ENCODE measurements at places on chromosomes 5 and 9.
A peak's percentile ranks its signal among the peaks of the same experiment; 100 is the strongest.

DNA sequence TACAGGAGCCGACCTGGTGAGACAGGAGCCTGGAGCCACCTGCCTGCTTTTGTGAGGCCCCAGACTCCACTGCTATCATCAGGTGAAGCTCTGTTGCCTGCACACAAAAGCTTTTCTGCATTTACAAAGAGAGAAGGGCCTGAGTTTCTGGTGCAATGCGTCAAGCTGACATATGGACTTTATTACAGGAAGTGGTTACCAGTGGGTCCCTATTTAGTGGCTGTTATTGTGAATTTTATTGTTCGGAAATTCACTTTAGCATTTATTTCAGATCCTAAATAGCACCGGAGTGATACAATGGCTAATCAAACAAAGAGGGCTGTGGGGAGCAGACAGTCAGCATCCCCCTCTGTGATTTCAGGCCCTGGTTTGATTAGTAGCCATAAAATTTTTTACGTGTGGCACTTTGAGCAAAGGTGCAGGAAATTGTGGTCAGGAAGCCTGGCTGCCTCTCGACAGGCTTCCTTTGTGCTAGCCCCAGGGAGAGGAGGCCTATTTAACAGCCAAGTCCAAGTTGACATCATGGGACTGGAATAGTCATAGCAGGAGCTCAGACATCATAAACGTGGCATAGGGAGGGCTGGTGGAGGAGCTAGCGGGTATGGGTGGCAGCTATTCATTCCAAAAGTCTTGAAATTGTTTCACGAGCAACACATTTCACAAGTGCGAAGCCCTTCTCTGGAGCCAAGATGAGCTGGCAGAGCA, 8.4 kb downstream of the TGFBI start:
- DNase-seq = no peak

DNA sequence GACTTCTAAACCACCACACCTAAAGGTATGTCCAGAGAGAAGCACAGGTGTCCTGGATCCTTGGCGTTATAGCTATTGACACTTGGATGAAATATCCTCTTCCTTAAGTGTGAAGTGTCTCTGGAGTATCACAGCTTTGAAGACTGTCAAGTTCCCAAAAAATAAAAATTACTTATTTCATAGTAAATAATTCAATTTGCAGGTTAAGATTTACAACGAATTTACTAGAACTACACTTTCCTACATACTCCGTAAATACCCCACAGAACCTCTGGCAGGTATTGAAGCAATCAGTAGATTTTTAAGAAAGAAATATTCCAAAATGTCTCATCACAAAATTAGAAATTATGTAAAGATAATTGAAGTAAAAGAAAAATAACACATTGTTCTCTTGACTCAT, 27.1 kb upstream of the POC5 start:
- no peak for DNase-seq

GRCh38 chr9:99071313-99072039, 33.4 kb upstream of the TGFBR1 start:
- DNase-seq = no peak

GRCh38 chr5:167155387-167156005, 1135.9 kb upstream of the WWC1 start:
- no peak for DNase-seq

DNA sequence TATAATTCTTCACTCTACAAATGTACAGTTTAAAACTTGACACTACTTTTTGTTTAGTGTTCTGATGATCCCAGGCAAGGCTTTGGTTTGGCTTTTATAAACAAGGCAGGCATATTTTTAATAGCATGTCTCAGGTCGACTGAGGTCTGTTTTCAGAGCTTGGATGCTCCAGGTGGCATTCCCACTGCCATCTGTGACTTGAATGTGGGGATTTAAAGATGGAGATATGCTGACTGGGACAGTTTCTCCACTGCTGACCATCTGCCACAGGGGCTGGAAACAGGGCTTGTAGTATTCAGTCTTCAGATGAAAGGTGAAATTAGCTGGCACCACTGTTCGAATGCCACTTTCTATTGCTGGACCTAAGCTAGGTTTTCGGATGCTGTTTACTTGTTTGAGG, 1266.2 kb upstream of the CDH18 start:
- DNase-seq = no peak

GRCh38 chr9:77830618-77831285, 182.6 kb upstream of the GNA14 start:
- DNase-seq = no peak

- DNase-seq = peak; percentile 84
Measured at GRCh38 chr5:56950626-56951125, 1.2 kb downstream of the MIER3 start.

DNA sequence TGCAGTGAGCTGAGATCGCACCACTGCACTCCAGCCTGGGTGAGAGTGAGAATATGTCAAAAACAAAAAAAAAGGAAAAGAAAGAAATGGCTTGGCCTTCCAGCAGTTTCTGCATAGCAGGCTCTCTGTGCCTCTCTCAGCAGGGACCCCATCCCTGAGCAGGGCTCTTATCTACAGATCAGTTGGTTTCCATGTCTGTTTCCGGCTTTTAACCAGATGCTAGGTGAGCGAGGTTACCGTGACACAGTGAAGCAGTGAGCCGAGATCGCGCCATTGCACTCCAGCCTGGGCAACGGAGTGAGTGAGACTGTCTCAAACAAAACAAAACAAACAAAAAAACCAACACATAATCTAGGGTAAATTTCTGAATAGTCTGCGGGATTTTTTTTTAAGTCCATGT, 51.4 kb downstream of the COL5A1 start:
- DNase-seq = no peak

DNA sequence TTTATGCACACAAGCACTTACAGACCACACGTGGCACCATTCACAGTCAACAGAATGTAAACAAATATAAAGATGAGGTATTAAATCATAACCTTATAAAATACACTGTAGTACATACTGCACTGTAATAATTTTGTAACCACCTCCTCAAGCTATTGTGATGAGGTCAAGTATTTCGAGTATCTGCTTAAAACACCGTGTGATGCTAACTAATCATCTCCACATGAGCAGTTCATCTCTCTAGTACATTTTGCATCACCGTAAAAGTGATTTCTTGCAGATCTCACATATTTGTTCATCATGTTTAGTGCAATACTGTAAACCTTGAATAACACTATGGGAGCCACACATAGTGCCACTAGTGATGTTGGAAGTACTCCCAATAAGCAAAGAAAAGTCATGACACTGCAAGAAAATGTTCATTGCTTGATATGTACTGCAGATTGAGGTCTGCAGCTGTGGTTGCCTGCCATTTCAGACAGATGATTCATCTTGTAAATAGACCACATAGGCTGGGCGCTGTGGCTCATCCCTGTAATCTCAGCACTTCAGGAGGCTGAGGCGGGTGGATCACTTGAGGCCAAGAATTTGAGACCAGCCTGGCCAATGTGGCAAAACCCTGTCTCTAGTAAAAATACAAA, 44.3 kb downstream of the FOXB2 start:
- DNase-seq = no peak

GRCh38 chr5:77010243-77010642, 20.0 kb upstream of the AGGF1 start:
- DNase-seq = no peak

DNA sequence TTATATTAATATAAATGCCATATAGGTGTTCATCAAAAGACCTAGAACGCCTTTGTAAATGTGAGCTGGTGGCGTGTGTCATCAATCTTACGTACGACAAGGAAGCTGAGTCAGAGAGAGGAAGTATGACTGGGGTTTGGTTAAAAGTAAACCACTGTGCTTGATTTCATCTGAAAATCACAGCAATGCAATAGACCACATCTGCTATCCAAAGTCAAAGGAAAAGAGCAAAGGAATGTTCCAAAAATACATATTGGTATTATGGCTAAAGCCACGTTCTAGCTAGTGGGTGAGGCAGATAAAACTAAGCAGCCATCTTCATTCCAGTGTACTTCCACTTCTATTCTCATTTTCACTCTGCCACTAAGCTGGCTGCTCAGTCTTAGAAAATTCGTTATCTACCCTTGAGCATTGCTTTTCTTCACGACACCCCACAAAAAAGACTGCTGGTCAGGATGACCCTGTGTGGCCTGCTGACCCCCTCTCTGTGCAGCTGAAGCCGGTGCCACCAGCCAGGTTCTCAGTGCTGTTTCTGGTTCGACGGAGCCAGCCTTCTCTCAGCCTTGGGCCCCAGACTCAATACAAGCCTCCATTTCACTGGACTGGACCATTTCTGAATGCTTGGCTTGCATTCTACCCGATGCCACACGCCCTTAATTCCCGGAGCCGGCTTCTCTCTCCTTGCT, 23.8 kb downstream of the SHC3 start:
- DNase-seq = no peak

GRCh38 chr9:121651295-121652020, at the start of gene DAB2IP:
Gene DAB2IP (plus strand): TSS chr9:121651634. CDS start chr9:121651776, 142 bp downstream.
- DNase-seq = peak; percentile 77

DNA sequence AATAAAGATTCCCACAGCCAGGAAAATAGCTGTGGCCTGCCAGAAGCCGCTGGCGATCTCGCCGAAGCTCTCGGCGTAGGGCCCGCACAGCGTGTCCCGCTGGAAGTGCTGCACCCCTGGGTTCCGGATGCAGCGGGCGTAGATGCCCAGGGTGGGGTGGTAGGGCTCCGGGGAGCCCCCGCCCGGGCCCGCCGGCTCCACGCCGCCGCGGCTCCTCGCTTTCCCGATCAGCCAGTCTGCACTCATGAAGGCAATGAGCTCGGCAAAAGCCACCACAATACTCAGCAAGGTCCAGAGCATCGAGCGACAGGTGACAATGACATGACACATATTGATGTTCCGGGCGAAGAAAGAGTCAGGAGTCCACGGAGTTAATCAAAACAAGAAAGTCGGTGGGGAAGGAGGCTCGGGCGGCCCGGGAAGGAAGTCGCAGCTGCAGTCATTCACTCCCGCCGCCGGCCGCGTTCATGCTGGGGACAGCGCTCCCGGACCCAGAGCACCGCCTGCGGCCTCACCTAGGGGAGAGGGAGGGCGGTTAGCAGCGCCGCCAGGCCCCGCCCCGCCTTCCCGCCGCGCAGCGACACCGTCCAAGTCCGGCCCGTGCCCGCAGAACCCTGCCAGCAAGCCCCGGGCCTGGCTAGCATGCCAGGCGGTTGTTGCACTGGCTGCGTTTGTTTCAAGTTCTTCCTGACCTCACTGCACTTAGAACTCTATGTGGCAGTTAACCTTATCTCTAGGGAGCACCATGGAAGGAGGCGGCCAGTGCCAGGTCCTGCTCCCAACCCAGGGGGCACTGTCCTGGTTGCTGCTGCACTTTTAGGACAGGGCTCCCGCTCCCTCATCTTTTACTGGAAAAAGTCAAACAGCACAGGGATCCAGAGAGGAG, 138.4 kb downstream of the LHFPL2 start:
- DNase-seq = peak; percentile 88

DNA sequence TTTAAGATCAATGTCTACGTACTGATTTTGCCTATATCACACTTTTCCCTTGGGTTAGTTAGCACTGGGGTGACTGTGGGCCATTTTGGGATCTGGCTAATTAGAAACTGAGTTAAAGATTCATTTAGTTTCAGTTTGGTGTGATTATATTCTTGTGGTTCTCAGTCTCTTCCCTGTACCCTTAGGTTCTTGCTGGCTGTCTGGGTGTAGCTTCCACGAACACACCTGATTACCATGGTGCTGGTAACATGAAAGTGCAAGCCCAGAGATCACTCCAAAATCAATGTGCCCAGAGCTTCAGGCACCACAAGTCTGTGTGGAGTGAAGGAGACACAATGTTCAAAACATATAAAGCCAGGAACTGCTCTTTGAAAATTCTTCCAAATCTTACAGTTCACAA, 248.1 kb downstream of the PDE4D start:
- DNase-seq = no peak

- DNase-seq = no peak
Measured at GRCh38 chr5:80260461-80260860, 4.6 kb upstream of the SERINC5 start.

- no peak for DNase-seq
Measured at GRCh38 chr5:6140219-6140618, 238.1 kb downstream of the MED10 start.

- DNase-seq = no peak
Measured at GRCh38 chr5:39716532-39717028, 291.8 kb upstream of the DAB2 start.

- no peak for DNase-seq
Measured at GRCh38 chr9:20746967-20747366, 62.9 kb downstream of the FOCAD start.

DNA sequence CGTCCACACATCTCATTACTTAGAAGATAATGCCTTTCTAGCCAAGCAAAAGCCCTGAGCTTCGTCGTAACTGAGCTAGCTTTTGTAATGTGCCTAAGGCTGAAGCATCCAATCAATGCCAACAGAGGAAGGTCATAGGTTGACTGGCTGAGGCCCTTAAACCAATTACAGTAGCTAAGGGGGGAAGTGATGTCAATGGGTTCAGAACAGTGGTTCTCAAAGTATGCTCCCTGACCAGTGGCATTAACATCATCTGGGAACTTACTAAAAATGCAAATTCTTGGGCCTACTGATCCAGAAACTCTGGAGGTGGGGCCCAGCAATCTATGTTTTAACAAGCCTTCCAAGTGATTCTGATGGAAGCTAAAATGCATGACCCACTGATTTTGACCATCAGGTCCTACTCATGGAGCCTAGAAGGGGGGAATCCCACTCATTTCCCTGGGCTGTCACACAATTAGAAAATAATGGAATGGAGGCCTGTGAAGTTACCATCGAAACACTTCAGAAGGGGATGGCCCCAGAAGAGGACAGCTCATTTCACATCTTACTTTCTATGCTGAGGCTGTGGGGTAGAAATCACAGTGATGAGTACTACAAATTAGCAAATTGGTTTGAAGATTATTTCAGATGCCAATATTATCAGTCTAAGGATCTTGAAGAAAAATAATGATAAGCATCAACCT, 4.8 kb upstream of the VLDLR start:
- no peak for DNase-seq

DNA sequence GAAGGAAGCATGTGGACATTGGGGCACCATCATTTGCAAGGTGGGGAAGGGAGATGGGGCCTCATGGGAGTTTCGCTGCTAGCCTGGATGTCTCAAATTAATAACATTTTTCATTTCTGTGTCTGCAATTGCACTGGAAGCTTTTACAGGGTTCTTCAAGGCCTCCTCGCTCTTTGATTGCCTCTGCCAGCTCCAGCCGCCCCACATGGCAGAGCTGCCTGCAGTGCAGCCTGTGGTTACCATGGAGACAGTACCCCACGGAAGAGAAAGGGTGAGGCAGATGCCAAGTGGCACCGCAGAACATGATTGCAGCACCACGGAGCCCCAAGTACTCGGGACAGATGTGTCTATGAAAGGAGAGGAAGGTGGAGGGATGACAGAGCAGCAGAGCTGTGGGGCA, 25.4 kb downstream of the CTNND2 start:
- no peak for DNase-seq

DNA sequence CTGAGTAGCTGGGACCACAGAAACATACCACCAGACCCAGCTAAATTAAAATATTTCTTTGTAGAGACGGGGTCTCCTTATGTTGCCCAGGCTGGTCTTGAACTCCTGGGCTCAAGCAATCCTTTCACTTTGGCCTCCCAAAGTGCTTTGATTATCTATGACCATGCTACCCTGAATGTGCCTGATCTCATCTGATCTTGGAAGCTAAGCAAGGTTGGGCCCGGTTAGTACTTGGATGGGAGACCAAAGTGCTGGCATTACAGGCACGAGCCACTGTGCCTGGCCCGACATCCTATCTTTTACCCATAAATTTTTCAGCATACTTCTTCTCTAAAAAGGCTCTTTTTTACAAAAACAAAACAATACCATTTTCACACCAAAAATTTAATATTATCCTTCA, 137.0 kb upstream of the LRRTM2 start:
- DNase-seq = no peak

All from Right ventricle myocardium superior (tissue), 1 donor.